ENCODE measurements at places on chromosomes 4 and X.

GRCh38 chrX:128754130-128754529 is 701.9 kb upstream of the ACTRT1 start:
- DNase-seq = no peak

- no peak for DNase-seq
Measured at GRCh38 chr4:90069151-90069550, 58.0 kb upstream of the CCSER1 start.

- DNase-seq = no peak
Measured at GRCh38 chr4:128298852-128299251, 11.2 kb upstream of the PGRMC2 start.

DNA sequence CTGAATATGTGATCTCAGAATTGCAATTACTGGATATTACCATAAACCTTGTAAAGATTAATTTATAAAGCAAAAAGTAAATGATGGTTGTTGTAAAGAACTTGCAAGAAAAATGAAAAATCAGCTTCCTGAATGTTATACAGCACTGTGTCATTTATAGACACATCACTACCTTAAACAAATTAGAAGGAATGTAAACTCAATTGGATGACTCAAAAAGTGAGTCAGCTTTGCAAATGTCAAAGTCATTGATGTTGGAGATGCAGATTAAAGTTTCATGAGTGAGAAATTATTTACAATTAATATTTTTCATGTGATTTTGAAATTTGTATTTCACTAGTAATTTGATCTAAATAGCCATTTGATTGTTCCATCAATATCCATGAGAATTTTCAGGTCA is 193.2 kb downstream of the RAPGEF2 start:
- DNase-seq = no peak

DNA sequence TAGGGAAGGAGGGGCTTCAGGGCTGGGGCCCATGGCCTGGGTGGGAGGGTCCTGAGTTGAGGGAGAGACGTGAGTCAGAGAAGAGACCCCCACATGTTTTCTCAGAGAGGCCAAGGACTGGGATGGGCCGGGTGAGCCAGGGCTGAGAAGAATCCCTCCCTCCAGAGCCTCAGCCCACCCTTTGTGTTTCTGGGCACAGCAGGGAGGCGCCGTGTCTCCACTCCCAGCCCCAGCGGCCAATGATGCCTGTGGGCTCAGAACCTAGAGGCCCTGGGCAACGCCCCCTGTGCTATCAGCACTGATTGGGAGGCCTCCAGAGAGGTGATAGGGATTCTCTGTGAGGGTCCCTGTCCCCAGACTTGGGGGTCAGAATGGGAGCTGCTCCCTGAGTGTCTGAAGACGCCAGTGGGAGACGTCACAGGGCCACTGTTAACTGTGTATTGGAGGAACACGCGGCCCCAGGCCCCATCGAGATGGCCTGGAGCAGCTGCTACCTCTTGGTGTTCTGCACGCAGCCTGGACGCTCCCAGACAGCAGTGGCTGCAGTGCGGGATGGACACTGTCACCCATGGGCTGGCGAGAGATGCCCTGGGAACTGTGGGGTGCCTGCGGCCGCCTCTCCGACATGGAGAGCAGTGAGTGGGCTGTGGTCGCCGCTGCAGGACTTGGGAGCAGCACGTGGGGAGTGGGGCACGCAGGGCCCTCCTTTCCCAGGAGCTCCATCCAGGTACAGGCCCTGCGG is 8.5 kb downstream of the FGFRL1 start:
- DNase-seq = no peak

DNA sequence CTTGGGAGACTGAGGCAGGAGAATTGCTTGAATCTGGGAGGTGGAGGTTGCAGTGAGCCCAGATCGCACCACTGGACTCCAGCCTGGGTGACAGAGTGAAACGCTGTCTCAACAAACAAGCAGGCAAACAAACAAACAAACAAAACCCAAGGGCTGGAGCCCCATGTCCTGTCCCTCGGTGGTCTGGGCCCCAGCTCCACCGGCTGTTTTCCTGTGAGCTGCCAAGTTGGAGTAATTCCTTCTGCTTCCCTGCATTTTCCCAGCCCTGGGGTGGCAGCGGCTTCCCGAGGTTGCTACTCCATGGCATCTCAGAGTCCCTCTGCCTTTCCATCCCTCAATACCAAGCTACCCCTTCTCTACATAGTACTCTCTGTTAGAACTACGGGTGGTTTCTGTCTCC is 43.2 kb downstream of the RGS12 start:
- no peak for DNase-seq

DNA sequence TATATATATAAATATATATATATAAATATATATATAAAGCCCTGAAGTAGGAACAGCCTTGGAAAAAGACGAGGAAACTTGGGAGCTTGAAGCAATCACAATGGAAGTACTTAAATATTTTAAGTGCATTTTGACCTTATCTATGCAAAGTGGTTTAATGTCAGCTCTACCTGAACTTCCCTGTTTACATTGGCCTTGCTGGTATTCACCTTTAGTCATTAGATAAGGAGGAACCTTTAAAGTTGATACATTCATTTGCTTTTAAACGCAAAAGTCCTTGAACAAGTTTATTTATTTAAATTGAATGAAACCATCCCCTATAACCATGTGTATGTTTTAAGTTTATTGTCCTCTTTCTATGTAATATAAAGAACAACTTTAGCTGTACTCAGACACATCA is 166.7 kb upstream of the ANKRD50 start:
- DNase-seq = no peak

- no peak for DNase-seq
Measured at GRCh38 chr4:106953036-106953705, 82.9 kb downstream of the DKK2 start.

- DNase-seq = no peak
Measured at GRCh38 chr4:109043286-109043685, 259.2 kb downstream of the COL25A1 start.
